ENCODE measurements at places on chromosomes 6 and 20.

- peak; percentile 50 for DNase-seq
These were observed 57.8 kb downstream of the IL22RA2 start for GRCh38 chr6:137115658-137116057.

DNA sequence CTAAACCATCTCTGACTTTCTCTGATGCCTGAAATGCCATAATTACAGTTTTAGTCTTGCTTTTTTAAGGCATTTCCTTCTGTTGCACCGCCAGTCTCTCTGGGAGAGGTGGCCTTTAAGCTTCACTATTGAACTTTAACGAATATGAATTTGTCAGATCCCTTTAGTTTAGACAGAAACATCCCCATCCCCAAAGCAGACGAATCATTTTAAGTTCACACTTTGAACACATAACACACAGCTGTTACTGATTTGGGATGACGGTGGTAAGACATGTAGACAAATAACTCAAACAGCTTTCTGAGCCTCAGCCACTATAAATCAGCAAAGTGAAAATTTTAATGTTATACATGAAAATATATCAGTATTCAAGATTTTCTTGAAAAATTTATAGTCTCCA lies 7.2 kb upstream of the IPCEF1 start:
- no peak for DNase-seq

- DNase-seq = peak; percentile 68
These were observed 14.9 kb downstream of the NT5E start for GRCh38 chr6:85464722-85465150.

DNA sequence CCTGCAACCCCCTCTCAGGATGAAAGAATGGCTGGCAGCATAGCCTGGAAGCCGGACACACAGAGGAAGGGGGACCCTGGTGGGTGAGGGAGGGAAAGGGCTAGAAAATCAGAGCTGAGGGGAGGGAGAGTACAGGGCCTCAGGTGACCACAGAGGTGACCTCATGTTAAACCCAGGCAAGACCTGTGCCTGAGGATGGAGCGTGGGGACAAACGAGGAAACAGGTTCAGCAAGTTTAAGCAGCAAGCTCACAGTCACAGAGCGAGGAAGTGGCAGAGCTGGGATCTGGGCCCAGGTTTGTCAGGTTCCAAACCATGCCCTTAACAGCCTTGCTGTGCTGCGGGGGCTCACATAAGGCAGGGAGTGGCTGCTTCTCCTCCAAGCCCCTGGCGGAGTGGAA lies 4.0 kb upstream of the BPI start:
- no peak for DNase-seq

GRCh38 chr6:1255636-1256365 lies 56.1 kb upstream of the FOXQ1 start:
- peak; percentile 47 for DNase-seq

- DNase-seq = no peak
These were observed 46.8 kb downstream of the MAP7 start for GRCh38 chr6:136503303-136504029.

DNA sequence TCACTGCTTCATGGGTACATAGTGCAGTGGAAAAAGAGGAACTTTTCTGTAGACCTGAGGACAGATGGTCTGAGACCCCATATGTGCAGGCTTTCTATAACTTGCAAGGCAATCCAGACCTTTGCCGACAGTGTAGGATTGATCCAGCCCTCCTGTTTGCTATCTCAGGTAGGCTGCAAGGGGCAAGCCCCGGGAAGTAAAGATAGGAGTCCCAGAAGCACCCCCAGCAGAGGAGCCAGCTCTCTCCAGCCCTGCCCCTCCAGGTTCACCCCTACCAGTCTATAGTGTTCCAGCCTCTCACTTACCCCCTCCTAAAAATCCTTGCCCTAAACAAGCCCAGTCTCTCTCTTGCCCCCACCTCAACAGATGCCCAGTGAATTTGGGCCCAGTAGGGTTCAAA lies 96.2 kb downstream of the FAXC start:
- DNase-seq = no peak

DNA sequence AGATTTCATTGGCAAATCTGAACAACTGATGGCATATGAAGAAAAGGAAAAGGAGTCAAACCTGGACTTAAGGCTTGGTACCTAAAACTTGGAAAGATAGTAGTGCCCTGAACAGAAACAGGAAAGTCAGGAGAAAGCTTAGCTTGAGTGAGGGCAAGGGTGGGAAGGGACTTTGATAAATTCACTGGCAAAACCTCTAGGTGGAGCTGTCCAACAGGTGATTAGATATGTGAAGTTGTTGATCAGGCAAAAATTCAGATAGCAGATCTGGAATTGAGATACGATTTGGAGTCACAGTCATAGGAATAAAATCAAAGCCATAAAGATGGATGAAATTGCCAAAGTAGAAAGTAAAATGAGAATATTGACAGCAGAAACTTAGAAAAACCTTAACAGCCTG lies 16.1 kb upstream of the ZNF292 start:
- DNase-seq = peak; percentile 67

DNA sequence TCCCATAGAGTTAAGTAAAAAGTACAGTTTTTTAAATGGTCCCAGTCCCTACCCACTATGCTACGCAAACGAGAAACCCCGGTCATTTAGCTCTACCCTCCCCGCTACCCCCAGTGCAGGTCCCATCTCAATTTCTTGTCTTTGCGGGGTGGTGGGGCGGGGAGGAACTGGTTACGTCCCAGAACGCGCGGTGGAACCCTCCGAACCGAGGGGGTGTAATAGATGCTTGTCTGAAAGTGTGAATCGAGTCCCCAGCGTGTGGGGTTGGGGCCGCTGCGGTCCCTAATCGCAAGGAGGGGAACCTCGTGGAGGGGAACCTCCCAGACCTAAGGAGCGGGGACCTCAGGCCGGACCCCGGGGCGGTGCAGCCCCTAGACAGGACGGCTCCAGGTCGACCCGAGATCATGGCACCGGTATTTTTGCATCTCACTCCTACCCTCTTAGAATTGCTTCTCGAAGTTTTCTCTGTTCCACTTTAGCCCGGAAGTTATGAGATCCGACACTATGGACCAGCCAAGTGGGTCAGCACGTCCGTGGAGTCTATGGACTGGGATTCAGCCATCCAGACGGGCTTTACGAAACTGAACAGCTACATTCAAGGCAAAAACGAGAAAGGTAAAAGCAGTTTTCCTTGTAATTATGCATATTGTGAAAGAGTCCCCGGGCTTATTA lies 779 bp downstream of the HEBP2 start:
- peak; percentile 16 for DNase-seq

GRCh38 chr6:11141295-11141694 lies 29.8 kb upstream of the ERVFRD-1 start:
- no peak for DNase-seq

DNA sequence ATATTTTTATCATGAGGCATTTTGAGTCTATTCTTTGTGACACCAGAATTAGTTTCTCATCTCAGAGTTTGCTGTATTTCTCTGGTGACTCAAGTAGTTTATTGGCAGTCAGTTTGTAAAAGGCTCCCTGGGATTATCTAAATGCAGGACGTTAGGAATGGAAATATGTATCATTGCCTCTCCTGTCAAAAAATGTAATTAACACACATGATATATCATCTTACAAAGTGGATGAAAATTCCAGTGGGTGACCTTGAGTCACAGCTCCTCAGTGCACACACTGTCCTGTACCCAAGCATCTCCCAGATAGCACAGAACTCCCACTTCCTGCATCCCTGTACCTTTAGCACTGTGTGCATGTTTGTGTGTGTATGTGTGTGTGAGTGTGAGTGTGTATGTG lies 258.6 kb downstream of the LAMA2 start:
- DNase-seq = peak; percentile 19

- DNase-seq = no peak
These were observed 318.2 kb downstream of the SAMD5 start for GRCh38 chr6:147826698-147827097.

- DNase-seq = peak; percentile 38
These were observed 47.5 kb upstream of the RIN2 start for GRCh38 chr20:19710336-19711120.

DNA sequence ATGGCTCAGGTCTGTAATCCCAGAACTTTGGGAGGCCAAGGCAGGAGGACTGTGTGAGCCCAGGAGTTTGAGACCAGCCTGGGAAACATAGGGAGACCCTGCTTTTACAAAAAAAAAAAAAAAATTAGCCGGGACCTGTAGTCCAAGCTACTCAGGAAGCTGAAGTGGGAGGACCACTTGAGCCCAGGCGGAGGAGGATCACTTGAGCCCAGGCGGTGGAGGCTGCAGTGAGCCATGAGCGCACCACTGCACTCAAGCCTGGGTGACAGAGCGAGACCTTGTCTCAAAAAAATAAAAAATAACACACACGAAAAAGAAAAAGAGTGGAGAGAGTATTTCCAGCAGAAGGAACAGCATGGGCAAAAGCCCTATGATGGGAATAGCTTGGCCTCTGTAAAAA lies 2.0 kb downstream of the TTLL9 start:
- no peak for DNase-seq

GRCh38 chr6:111096246-111096645 lies 8.9 kb downstream of the SLC16A10 start:
- no peak for DNase-seq

- DNase-seq = no peak
These were observed 314.2 kb downstream of the CDC5L start for GRCh38 chr6:44701637-44702101.

GRCh38 chr6:48087448-48087847 lies 23.5 kb downstream of the PTCHD4 start:
- peak; percentile 55 for DNase-seq

DNA sequence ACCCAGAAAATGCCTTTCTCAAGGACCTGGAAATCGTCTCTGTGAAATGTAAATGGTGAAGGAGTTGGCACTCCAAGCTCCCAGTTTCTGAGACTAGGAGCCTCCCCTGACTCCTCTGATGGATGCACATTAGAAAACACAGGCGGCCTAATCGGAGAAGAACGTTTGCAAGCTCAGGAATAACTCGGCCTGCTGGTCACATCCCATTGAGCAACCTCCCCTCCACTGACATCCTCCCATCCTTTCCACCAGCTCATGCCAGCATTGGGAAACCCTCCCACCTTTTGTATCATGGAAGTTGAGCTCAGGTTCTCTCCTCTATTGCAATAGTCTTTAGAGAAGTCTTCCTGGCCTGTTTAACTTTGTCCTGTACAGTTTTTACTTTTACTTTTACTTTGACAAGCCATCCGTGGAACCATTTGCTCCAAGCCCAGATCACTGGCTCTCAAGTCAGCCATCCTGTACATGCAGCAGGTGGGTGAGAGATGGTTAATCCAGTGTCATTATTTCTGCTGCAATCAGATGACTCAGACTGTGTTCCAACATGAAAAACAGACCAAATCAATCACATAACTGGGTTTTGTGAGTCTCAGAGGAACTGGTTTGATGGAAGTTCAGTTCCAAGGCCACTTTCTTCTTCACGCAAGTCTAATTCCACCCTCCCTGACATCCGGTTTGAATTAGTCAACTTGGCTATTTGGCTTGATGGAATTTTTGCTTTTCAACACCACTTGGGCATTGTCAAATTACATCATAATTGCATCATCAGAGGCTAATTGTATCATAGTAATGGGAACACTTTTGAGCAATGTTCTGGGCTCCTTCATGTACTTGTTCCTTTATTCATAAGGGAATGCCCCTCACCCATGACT lies 619.4 kb upstream of the CDH4 start:
- DNase-seq = no peak

DNA sequence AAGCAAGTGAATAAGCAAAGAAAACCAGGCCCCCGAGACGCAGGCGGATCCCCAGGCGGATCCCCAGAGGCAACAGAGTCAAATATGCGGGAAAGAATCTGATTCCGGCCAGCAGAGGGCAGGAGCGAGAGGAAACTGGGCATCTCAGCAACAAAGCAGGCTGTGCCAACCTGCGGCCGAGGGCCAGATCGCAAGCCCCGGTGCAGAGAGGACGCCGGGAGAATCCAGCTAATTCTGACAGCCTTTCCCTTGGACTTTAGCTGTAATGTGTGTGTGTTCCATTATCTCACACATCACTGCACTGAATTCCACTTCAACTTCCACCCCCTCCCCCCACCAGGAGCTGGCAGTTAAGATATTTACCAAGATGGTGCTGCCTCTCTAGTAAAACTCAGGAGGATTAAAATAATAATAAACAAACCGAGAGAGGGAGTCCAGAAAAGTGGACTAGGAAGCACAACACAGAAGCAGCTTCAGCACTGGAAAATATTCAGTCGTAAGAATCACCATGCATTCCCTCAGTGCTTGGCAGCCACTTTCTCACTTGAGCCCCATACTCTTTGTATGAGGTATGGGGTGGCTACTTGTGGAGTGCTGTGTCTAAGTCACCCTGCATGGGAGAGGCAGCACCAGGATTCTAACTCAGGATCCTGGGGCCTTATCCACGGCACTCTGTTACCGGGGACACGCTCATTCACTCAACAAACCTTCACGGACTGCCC lies 66.2 kb upstream of the SNX9 start:
- peak; percentile 82 for DNase-seq

DNA sequence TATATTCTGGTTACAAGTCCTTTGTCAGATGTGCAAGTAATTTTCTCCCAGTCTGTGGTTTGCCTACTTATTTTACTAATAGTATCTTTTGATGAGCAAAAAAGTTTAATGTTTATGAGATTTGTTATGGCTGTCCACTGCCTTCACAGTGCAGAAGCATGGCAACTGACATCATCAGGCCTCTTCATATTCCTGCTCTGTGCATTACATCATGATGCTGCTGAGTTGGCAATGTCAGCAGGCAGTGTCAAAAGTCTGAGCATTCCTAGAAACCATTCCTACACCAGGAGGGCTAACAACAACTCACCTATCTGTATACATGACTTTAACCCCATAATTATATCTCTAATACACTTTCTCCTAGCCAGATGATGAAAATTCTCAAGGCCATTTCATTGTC lies 10.8 kb upstream of the OR2B2 start:
- DNase-seq = no peak

GRCh38 chr20:34083137-34083536 lies 28.9 kb downstream of the EIF2S2 start:
- peak; percentile 94 for DNase-seq

DNA sequence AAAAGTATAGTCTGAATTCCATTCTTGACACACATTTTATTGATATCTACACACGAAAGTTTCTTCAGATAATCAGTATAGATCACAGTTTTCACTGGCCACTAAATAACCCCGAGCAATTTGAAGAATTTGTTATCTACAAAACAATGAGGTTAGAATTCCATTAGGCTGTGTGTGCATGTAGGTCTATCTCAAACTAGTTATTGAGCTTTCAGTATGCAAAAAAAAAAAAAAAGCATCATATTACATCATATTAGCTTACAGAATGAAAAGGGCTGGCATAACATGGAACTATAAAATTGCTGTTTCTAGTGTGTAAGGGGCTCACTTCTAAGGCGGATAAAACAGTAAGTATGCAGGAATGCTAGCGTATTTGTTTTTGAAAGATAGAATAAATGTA lies 59.5 kb upstream of the ADGRG6 start:
- peak; percentile 10 for DNase-seq

- no peak for DNase-seq
These were observed 233.4 kb downstream of the TBC1D7 start for GRCh38 chr6:13094781-13095425.

DNA sequence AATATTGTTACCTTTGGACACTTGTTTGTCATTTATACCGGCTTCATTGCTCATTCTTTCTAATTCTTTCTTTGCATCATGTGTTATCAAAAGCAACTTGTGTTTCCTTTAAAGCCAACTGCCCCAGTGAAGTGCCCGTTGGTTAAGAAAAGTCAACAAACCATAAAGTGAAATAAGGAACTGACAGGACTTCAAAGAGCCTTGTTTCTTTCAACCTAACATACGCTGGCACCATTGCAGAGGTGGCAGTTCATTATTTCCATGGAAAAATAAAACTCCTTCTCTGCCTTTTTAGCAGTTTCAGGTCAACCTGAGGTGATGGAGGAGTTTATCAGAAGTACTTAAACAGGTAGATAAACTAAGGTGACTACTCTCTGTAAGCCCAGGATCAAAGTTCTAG lies 28.8 kb downstream of the FERMT1 start:
- no peak for DNase-seq

GRCh38 chr6:31366693-31367470 lies 9.9 kb upstream of the HLA-B start:
- peak; percentile 89 for DNase-seq

All from fibroblast of villous mesenchyme (primary cell).